ENCODE measurements at places on chromosomes 12 and 14.

- DNase-seq, result peak; percentile 42
Observed at GRCh38 chr12:105218434-105218833, 17.5 kb downstream of the APPL2 start.

- no peak for DNase-seq
Observed at GRCh38 chr14:75513911-75514672, 8.2 kb upstream of the BATF start.

DNA sequence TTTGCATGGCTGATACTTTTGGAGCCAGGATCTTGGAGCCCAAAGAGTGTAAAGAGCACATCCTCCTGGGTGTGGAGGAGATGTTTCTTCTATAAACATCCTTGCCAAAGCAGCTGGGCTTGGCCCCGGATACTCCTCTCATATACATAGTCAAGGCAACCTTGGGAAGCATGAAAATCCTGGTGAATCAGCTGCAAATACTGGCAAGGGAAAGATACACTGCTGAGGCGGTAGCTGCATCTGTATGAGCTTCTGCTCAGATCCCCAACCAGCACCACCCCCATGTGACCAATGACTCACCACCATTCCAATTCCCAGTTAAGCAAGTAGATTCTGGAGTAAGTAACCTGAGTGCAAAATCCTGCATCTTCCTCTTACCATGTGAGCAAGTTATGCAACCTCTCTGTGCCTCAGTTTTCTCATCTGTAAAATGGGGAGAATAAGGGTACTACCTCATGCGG lies 567.4 kb downstream of the MED13L start:
- peak; percentile 84 for DNase-seq

DNA sequence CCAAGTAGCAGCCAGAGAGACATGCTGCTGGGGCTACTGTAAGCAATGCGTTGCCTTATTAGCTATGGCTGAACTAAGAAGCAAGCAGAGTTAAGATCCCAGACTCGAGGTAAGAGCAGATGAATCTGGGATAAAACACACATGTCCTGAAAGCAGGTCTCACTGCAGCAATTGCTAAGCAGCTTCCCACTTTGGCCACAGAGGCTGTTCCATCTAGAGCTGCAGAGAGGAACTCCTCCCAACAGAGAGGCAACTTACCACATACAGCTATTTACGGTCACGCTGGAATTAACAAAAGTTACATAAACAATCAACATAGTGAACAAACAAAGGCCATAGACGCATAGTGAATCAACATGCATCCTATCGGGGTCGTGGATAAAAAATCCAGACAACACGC lies 90.2 kb downstream of the KSR2 start:
- DNase-seq, result no peak

GRCh38 chr12:19404242-19404880 lies 34.9 kb upstream of the AEBP2 start:
- DNase-seq, result no peak

DNA sequence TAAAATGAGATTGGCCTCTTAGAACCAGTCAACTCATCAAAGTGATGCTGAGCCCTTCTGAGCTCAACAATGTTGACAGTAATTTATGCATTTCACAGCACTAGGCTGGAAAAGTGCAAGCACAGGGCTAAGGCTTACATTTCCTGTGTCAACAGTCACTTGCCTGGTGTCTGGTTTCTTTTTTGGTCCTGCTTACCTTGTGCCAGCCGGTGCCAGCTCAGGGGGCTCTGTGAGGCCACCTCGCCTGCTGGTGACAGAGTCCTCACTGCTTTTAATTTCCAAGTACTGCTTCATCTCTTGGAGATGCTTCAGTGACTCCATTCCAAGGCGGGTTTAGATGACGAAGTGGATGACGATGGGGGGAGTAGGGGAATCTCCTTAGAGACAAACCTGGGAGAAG lies 53.1 kb upstream of the KCNA1 start:
- no peak for DNase-seq

GRCh38 chr14:102849526-102850379 lies 72.5 kb downstream of the TRAF3 start:
- DNase-seq, result peak; percentile 16

DNA sequence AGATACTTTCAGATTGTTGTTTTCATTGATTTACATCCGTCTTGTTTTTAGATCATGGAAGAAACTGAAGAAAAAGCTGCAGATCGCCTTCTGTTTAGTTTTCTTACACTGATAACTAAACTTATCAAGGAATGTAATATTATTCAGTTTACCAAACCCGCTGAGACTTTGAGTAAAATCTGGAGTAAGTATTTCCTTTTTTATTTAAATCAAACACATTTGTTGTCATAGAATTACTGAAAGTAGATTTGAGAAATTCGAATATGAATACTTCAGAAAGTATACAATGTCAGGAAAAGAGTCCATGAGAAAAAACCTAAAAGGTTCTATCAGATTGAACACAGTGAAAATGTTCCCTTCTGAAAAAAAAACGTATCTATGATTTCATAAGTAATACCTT lies 32.0 kb downstream of the ARL1 start:
- DNase-seq, result no peak

- no peak for DNase-seq
Observed at GRCh38 chr12:65494537-65494936, 216.1 kb downstream of the MSRB3 start.

Measured in AG10803 (cell line).